NCI-H187 (cell line): ENCODE measurements at places on chromosomes 13 and 19.

GRCh38 chr19:53985863-53986262 is 5.6 kb upstream of the CACNG6 start:
- no peak for DNase-seq

- no peak for DNase-seq
These were observed 3.8 kb downstream of the MYADM start for GRCh38 chr19:53871454-53871853.

DNA sequence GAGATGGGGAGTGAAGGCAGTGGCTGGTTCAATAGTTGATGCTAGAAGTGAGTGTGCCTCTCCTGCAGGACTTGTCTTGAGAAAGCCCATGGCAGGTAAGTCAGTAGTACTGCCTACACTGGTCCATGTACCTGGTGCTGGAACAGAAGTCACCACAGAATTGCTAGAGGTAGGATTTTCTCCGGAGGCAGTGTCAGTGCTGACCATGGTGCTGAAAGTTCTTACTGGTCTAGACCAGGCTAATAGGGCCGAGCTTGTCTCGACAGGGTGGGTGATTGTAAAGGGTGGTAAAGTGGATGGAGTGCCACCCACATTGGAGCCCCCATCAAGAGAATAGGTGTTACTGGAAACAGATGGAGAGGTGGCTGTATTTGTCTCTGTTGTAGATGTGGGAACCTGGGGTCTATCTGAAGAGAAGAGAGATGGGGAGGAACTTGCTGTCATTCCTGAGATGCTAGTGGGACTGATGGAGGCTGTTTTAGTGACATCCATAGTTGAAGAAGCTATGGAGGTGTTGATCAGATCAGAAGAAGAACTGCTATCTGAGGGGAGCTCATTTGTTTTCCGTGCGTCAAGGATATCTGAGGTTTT is 36.6 kb downstream of the MUC16 start:
- no peak for DNase-seq

GRCh38 chr19:3124630-3125029 is 11.2 kb upstream of the GNA15 start:
- no peak for DNase-seq

GRCh38 chr13:33879118-33879517 is 61.2 kb downstream of the RFC3 start:
- DNase-seq = no peak

GRCh38 chr13:27425158-27425917 is 919 bp downstream of the GTF3A start:
- no peak for DNase-seq

- DNase-seq = no peak
These were observed 2.9 kb downstream of the TGFB1 start for GRCh38 chr19:41350735-41351338.

DNA sequence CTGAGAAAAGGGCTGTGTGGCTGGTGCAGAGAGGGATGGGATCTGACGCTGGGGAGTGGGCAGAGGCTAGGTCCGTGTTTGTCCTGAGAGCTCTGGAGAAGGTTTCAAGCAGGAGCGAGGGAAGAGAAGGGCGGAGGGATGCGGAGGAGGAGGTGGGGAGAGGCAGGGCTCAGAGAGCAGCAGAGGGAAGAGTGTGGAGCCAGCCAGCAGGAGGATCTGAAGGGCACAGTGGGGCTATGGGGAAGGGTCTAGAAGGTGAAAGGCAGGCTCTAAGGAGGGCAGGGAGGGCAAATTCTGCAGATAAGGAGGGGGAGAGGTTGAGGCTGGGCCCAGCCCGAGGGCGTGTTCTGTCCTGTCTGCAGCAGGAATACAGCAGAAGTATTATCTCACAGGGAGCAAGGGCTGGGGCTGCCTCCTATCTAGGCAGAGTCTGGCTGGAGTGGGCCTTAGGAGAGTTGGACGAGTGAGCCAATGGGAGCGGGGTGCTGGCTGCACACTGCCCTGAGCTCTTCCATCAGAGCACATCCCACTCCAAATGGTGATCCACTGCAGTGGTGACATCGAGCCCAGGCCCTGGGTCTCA is 6.1 kb downstream of the AP2A1 start:
- no peak for DNase-seq

- DNase-seq = no peak
These were observed 3.0 kb downstream of the GTPBP3 start for GRCh38 chr19:17340302-17340870.

DNA sequence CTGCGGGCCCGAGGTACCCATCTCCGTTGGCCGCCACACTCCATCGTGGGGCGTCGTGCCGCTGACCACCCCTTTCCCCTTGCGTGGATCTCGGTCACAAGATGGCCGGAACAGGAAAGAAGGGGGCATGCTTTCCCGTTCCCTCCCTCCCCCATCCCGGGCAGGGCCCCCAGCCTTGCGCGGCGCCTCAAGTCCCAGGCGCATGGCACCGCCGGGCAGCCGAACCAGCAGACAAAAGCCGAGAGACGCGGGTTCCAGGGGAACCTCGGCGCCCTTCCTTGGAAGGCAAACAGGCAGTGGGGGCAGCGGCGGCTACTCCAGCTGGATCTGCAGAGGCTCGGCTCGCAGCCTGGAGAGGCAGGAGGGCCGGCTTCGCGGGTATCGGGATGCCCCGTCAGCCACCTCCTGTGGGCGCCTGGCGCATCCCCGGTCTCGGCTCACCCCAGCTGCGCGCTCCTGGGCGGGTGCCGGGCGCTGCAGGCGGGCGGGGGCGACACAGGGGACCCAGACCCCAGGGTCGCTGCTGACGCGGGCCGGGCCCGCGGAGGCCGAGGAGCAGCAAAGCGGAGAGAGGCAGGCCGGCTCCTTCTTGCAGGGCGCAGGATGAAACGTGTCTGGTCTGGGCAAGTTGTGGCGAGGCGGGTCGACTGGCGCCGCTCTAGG is 439 bp downstream of the DZIP1 start:
- DNase-seq = no peak

GRCh38 chr19:55454787-55455243 is 6.6 kb downstream of the ISOC2 start:
- DNase-seq = no peak

- DNase-seq = no peak
These were observed 29.9 kb downstream of the USP12 start for GRCh38 chr13:27141746-27142145.

DNA sequence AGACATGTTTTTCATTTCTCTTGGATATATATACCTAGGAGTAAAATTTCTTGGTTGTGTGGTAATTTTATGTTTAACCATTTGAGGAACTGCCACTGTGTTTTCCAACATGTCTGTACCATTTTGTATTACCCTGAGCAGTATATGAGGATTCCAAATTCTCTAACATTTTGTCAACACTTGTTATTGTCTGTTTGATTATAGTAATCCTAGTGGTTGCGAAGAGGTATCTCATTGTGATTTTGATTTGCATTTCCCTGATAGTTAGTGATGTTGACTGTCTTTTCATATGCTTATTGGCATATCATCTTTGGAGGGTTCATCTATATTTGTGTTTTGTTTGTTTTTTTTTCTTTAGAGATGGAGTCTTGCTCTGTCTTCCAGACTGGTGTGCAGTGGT is 21.4 kb downstream of the GARRE1 start:
- no peak for DNase-seq

DNA sequence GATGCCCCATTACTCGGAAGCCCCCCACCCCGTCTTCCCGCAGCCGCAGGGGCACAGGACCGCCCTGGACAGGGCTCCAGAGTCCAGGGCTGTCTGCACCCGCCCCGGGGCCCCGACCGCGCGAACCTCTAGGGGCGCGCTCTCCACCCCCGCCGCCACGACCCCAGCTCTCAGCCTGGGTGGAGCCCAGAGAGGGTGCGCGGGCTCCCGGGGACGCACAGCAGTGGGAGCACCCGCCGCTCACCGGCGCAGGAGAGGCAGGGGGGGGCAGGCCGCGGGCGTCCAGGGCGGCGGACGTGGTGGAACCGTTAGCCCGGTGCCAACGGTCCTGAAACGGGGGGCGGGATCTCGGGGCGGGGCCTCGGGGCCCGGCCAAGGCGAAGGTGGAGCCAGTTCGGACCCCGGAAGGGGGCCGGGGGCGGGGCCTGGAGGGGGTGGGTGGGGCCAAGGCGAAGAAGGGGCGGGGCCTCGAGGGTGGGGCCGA is at the start of gene ATP8B3:
Gene ATP8B3, minus strand, starts transcription at position 335 of the 484 bp plus-strand sequence. CDS start 540 bp downstream, outside the sequence.
- DNase-seq = no peak

GRCh38 chr13:38758277-38758676 is 71.4 kb downstream of the FREM2 start:
- DNase-seq = no peak

DNA sequence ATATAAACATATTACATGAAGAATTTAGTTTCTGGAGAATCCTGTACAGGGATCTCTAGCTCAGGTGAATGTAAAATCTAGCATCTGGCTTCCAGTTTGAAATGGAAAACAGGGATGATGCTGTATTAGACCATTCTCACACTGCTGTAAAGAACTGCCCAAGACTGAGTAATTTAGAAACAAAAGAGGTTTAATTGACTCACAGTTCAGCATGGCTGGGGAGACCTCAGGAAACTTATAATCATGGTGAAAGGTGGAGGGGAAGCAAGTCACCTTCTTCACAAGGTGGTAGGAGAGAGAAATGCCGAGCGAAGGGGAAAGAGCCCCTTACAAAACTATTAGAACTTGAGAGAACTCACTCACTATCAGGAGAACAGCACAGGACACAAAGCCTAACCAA is 17.0 kb upstream of the N4BP2L2 start:
- no peak for DNase-seq

- DNase-seq = no peak
These were observed 14.6 kb downstream of the AP3D1 start for GRCh38 chr19:2136796-2137195.
